Hematopoietic multipotent progenitor cell treated with erythropoietin and hydrocortisone succinate and interleukin-3 and kit ligand, for 8 days (in vitro differentiated cells): ENCODE measurements at places on chromosomes 11 and 22.

GRCh38 chr11:17541330-17541885, 2.8 kb downstream of the USH1C start:
- no peak for DNase-seq

DNA sequence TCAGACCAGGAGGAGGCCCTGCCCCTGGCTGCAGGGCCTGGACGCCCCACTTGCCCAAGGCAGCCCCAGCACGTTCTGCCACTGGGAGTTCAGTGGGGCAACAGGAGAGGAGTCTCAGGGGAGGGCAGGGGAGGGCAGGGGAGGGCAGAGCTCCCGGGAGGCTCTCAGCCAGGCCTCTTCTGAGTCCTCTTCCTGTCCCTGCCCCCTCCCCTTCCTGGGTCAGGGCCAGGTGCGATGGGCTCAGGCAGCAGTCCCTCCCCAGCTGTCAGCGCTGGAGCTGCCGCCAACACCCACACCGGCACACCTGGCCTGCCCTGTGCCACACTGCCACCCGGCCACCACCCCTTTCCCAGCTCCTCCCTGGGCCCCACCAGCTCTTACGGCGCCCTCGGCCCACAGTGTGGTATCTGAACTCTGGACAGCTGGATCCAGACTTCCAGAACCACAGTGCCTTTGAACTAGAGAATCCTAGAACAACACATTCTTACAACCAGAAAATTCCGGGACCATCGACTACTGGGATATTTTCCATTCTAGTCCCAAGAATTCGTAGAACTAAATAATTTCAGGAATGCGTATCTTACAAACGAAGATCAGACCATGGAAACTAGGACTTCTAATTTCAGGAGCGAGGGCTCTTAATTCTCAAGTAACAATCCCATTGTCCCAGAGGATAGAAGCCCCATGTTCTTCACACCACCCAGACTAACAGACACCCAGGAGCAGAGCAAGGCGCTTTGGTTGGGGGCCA, 21.8 kb downstream of the RPL3 start:
- DNase-seq, result no peak

DNA sequence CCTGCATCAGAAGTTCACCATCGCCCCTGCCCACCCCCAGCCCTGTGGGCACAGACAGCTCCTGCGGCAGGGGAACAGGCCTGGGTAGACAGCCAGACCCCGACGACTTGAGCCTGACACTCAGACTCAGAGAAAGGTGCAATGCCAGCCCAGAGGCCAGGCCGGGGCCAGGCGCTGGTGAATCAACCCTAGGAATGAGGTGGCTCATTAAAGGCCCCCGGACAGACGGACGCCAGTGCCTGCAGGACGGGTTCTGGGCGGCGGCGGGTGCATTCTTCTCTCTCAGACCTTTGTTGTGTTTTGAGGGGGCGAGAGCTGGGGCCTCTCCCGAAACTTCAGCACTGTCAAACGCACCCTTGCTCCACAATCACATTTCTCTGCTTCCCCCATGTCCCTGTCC, 5.6 kb downstream of the OVOL1 start:
- no peak for DNase-seq

GRCh38 chr11:121180183-121180582, 79.1 kb downstream of the TECTA start:
- DNase-seq, result no peak

DNA sequence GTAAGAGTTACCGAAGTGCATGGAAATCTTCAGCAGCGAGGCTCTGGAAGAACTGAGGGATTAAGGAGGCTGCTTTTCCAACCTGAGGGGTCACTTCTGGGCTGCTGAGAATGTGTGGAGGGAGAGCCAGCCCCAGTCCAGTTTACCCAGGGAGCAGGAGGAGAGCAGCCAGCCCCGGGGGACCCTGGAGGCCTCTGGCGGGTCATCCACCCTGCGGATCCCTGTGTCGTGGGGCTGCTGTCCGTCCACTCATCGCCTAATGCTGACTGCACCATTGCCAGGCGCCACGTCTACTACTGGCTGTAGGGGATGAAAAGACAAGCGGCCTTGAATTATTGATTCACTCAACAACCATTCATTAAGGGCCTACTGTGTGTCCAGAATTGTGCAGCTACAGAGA, 228.7 kb upstream of the TBCEL start:
- DNase-seq, result no peak

DNA sequence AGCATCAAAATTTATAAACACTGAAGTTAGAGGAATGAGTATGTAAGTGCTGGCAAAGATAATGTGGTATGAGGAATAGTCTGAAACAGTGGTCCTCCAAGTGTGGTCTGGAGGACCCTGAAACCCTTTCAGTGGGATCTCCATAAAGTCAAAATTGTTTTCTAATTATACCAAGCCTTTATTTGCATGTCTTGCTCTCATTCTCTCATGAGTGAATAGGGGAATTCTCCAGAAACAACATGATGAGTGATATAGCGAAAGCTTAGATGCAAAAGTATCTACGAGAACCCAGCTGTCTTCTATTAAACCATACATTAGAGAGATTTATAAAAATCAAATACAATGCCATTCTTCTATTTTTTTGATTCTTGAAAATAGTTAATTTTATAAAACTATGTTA, 145.0 kb upstream of the RAG2 start:
- no peak for DNase-seq

DNA sequence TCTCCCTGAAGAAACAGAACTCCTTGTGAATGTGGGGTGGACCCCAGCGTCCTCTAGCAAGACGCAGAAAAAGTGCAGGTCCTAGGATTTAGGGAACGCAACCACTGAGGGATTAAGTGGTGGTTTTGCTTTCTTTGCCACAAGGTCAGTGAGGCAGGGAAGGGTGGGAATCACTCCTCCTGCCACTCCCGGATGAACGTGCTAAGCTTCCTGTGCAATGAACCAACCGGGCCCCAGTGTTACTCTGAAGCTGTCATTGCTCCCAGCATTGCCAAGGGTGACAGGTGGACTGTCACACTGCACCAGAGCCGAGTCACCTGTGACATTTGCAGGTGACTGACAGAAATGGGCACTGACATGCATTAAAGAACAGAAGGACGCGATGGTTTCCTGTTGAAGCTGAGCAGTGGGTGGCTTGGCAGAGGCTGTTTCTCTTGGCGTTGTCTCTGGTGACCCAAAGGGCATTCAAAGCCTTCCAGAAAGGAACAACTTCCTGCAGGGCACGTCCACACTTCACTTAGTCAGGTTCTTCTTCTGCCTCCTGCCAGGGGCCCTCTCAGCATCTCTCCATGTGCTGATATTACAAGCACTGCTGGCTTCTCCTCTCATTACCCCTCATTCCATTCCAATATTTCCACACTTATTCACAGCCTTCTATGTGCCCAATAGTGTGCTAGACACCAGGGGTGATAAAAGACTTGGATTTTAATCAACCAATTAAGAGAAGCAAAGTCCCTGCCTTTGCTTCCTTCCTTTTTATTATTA, 9.7 kb downstream of the KIRREL3 start:
- DNase-seq, result no peak

GRCh38 chr22:17777005-17777716, 2.9 kb upstream of the BID start:
- peak; percentile 70 for DNase-seq

- no peak for DNase-seq
Observed at GRCh38 chr22:44179196-44179988, 1.3 kb upstream of the PARVG start.

DNA sequence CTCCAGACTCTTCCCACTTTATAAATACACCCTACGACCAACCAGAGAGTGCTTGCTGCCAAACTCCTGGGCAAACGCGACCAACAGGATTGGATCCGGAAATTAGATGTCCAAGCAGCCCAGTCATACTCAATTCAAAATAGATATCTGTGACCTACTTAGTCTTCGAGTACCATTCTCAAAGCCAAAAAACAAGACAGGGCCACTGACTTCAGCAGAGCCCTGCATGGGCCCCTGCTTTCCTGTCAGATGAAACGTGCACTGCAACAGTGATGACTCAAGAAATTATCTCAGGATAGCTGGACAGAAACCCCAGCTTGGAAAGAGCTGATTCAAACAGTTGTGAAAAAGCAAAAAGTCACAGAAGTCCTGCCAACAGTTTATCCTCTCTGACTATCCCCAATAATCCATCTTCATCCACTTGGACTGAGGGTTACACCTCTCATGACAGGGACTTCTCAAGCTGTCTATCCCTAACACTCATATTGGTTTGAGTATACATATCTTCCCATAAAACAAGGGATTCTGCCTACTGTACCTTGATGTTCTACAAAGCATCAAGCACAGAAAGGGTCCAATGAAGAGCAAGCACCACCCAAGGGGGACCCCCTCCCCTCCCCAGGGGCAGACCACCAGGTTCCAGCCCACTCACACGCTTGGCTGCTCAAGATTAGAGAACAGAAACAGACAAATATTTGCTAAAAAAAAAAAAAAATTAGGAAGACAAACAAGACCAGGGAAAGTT, 17.4 kb downstream of the SMCO4 start:
- DNase-seq, result no peak

DNA sequence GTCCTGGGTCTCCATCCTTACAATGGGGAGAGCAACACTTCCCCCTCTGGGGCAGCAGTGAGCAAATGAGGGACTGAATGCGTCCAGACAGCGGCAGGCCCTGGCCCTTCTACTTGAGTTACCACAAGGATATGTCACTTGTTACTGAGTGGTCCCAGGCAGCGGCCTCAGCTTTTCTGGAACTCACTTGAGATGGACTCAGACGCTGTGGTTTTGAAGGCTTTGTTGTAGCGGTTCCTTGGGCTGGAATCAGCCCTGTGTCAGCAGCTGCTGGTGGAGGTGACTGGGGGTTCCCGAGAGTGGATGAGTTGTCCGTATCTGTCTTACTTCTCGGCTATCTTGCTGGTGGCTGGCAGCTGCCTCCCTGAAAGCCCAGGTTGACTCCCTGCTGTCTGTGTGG, 77.0 kb downstream of the MICAL2 start:
- DNase-seq, result no peak

- DNase-seq, result no peak
Observed at GRCh38 chr11:102770191-102770590, 10.2 kb downstream of the MMP10 start.

- DNase-seq, result no peak
Observed at GRCh38 chr11:65743681-65744025, 23.1 kb upstream of the RNASEH2C start.

- DNase-seq, result no peak
Observed at GRCh38 chr22:38106814-38107578, 3.5 kb downstream of the BAIAP2L2 start.

DNA sequence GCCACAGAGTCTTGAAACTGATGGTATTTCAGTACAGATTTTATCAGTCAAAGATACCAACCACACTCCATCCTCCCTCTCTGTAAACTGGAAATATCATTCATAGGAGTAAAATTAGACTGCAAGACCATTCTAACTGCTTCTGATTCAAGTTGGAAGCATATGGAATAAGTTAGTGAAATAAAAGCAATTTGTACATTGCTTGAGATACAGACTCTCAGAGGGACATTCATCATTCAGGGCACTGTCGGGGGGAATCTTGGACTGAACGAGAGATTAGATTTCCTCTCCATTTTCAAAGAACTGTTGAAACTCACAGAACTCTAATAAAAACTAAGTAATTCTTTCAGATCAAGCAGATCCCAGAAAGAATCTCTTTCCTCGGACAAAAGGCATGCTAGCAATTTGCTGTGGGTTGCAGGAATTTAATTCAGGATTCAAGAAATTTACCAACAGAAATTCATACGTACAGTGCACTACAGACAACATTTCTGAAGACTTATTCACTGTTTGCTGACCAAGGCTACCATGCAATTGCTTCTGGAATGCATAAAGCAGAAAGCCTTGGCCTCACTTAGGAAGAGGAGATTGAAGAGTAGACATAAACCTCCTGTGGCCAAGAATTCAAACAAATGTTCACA, 34.1 kb downstream of the PAMR1 start:
- DNase-seq, result no peak

GRCh38 chr11:3684129-3684818, 13.1 kb upstream of the CHRNA10 start:
- DNase-seq, result no peak

- DNase-seq, result no peak
Observed at GRCh38 chr22:49400136-49400940, 427.3 kb downstream of the BRD1 start.
